ENCODE measurements at places on chromosomes 16 and 17. TPM values are rescaled to one million over a fixed set of nuclear protein-coding genes. Genes with fewer than 3 reads are reported as not detected.

RMI2 gene
- 33.0 TPM for total RNA-seq

ABCA8 gene
- 0.13 TPM for total RNA-seq

C16orf74 gene
- total RNA-seq, result 0.84 TPM

PRAC2 gene
- 0.56 TPM for total RNA-seq

CCL8 gene
- total RNA-seq, result not detected

STH gene
- total RNA-seq, result not detected

GAST gene
- total RNA-seq, result not detected

GRCh38 chr17:50062293-50063243 lies 6.7 kb downstream of the ITGA3 start:
- DNase-seq, result peak; percentile 23

DNA sequence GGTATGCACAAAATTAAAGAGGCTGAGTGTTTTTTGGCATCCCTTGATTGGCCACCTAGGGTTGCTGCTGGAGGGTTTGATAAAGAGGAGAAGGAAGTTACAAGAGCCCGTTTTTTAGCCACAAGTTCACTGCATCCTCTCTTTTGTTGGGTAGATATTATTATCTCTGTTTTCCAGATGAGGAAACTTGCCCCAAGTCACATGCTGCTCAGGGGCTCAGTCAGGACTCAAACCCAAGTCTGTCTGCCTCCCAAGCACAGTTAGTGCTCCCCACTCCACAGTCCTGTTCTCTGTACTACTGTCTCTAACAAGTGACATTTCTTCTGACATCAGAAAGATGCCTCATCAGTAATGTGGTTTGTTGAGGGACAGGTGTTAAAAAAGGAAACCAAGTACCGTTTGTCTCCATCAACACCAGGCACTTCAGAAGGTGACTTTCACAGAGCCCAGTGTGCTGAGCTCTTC lies 1.4 kb downstream of the NT5M start:
- DNase-seq, result no peak

GRCh38 chr17:61387511-61388305 lies 11.9 kb upstream of the TBX2 start:
- DNase-seq, result no peak

GRCh38 chr16:60367739-60368138 lies 1633.6 kb upstream of the GOT2 start:
- no peak for DNase-seq

GRCh38 chr16:90081606-90081970 lies 4.5 kb upstream of the PRDM7 start:
- peak; percentile 11 for DNase-seq
